ENCODE measurements at places on chromosomes 3 and 15.

DNA sequence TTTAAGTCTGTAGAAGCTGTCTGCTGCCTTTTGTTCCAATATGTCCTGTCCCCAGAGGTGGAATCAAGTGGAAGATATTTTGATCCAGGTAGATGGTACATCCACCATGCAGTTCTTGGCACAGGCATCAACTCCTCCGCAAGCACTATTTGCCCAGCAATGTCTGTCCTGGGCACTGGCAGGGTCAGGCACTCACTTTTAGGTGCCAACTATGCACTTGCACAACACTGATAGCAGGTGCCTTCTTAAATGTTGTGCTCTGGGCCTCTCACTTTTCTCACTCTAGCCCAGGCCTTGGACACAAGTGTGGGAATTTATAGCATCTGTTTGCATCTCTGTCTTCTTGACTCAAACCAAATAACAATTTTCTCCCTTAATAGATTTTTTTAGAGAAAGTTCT lies 140.5 kb upstream of the UBE2E2 start:
- DNase-seq = no peak

GRCh38 chr3:25474052-25474451 lies 46.0 kb downstream of the RARB start:
- no peak for DNase-seq

- no peak for DNase-seq
Observed at GRCh38 chr3:126685021-126685420, 19.0 kb upstream of the CHCHD6 start.

GRCh38 chr3:54122324-54123002 lies at the start of gene CACNA2D3:
Gene CACNA2D3, plus strand, starts transcription at chr3:54122552.
- DNase-seq = no peak

- no peak for DNase-seq
Observed at GRCh38 chr15:69573815-69574475, 121.3 kb downstream of the RPLP1 start.

DNA sequence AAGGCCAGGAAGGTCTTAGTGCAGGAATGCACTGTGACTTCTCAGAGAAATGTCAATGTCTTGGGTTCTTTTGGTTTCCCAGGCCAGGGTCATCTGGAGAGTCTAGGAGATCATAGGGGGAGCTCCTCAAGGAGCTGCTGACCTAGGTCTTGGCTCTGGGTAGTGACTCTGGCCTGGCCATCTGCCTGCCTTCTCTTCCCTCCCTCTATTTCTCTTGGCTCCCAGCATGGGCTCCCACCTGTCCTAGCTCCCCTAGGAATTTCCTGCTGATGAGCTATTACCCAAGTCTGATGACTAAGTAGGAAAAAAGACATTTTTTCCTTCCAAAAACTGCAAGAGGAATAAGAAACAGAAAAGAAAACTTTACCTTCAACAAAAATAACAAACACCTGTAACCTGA lies 57.4 kb downstream of the BSN start:
- no peak for DNase-seq

DNA sequence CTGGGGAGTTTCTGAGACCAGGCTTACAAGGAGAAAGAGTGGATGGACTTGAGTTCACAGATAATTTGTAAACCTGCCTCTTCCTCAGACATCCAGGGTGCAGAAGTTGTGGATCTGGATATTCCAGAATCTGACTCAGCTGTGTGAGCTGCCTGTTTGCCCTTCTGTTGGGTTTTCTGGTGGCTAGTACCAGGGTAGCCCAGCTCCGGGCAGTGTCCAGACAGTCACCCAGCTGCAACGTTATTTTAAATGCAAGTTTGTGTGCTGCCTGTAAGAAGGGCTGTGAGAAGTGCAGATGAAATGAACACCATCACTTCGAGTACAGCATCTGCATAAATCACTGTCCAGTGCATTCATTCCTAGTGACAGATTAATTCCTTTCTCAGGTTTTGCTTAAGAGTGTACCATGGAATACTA lies 1053.0 kb downstream of the TUSC7 start:
- no peak for DNase-seq

DNA sequence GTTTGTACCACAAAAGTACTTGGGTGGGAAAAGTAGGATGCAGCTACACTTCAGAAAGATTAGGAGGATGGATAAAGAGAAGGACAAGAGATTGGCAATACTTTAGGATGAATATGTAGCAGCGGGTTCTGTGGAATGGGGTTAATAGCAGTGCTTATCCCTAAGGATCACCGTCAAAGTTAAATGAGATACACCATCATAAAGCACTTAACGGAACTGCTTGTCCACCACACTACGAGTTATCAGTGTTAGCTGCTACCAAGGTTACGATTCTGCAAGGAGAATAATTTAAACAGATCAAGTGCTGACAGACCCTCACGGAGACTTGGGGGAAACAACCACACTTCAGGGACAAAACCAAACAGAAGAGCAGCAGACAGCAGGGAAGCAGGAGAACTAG lies 963 bp downstream of the SHQ1 start:
- no peak for DNase-seq

GRCh38 chr3:178406206-178406605 lies 130.0 kb upstream of the KCNMB2 start:
- no peak for DNase-seq

GRCh38 chr15:31328969-31329639 lies 2.5 kb downstream of the KLF13 start:
- DNase-seq = no peak

GRCh38 chr3:193342551-193342950 lies 36.0 kb downstream of the ATP13A5 start:
- DNase-seq = no peak

- no peak for DNase-seq
Observed at GRCh38 chr3:46669191-46669999, 24.1 kb downstream of the ALS2CL start.

GRCh38 chr3:25454005-25454927 lies 26.2 kb downstream of the RARB start:
- no peak for DNase-seq

DNA sequence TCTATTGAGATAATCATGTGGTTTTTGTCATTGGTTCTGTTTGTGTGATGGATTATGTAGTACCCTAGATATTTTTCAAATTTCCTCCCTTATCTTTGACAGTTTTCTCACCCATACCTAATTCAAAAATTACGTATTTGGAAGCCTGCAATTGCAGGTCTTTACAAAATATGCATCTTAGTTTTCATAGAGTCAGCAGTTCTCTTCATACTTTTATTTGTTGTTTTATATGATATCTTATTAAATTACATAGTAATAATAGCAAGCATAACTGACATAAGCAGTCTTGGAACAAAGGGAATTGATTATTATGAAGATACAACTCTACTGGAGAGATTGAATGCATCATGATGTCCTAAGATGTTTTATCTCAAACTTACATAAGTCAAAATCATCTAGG lies 215.3 kb upstream of the CHRM5 start:
- no peak for DNase-seq

- no peak for DNase-seq
Observed at GRCh38 chr3:87654184-87654583, 377.8 kb upstream of the POU1F1 start.

DNA sequence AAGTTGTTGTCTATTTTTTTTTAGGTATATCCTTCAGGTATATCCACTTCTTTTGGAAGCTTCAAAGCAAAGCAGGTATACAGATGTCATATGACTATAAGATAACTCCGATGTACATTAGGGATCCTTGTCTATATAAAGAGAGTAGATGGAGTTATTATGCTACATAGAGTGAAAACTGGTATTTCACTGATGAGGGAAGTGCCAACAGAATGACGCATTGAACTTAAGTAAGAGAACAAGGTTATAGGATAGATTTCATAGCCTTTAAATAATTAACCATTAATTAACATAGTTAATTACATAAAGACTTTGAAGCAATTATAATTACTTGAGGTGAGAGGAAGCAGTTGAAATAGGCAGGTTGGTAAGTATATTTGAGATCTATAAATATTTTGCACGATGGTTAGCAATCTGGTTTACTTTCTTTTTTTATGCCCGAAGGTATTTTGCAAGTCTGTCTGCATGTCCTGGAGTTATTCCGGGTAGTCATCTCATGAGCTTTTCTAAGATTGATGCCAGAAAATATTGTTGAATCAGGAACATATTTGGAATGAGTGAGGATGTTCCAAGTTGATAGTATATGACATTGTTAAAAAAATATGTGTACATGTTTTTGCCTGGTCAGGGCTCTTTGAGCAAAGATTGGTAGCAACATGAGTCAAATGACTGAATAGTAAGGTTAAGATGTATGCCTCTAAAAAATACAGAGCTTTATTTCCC lies 299.5 kb upstream of the KCNMB2 start:
- no peak for DNase-seq

GRCh38 chr3:51686512-51687215 lies 15.6 kb downstream of the TEX264 start:
- DNase-seq = peak; percentile 65

DNA sequence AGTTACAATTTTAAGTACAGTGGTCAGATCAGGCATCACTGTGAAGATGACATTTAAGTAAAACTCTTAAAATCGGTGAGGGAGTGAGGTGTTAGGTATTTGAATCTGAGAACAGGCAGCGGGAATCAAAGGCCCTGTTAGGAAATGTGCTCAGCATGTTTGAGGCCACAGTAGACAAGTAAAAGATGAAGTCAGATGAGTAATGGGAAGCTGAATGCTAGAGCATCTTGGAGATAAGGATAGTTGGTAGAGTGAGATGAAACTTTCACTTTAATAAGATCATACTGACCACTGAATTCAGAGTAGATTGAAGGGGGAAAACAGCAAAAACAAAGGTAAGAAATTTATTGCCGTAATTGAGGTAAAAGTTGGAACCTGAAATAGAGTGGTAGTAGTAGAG lies 61.6 kb downstream of the DCBLD2 start:
- DNase-seq = no peak

DNA sequence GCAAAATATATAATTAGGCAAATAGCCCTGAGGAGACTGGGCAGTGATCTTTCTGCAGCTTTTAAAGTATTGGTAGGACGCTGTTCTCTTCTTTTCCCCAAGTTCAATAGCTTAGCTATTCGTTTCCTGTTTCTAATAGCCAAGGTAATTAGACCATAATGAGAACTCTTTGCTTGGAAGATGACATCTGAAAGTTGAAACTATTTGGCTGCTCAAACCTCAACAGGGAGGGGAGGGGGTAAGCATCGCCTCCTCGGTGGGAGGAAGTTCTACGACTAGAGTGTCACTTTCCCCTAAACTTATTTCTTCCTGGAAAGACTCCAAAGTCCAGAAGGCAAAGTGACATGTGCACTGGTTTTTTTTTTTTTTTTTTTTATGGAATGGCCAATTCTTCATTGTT lies 22.8 kb upstream of the ALDH1A3 start:
- DNase-seq = no peak

DNA sequence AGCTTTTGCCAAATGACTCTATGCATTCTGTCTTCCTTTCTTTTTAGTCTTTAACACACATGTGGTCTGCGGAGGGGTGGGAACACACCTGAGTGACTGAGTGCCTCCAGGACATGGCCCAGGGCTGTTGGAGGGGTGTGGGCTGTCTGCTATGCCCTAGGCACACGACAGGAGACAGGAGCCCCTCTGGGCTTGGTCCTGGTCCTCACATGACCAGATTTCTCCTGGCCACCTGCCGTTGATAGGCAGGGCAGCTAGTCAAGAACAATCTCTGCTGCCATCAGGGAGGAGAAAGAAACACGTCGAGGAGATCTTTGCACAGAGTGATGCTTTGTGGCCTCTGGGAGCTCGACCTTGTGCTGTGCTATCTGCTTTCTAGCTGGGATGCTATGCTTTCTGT lies 176.6 kb downstream of the KLF13 start:
- no peak for DNase-seq

- DNase-seq = no peak
Observed at GRCh38 chr3:127158614-127159229, 34.2 kb upstream of the PRR23E start.

Data from activated CD8-positive, alpha-beta memory T cell treated with anti-CD3 and anti-CD28 coated beads for 1 hour (primary cell).